ENCODE measurements at places on chromosomes 5 and 9.

GRCh38 chr5:99032234-99033013 lies 103.6 kb upstream of the CHD1 start:
- H3K4me3 ChIP-seq: peak overlapping the region; percentile 88
- H3K36me3 ChIP-seq: no peaks in the 10 kb centered on the region
- H3K27ac ChIP-seq: peak overlapping the region; percentile 77
- peak; percentile 44 for DNase-seq

DNA sequence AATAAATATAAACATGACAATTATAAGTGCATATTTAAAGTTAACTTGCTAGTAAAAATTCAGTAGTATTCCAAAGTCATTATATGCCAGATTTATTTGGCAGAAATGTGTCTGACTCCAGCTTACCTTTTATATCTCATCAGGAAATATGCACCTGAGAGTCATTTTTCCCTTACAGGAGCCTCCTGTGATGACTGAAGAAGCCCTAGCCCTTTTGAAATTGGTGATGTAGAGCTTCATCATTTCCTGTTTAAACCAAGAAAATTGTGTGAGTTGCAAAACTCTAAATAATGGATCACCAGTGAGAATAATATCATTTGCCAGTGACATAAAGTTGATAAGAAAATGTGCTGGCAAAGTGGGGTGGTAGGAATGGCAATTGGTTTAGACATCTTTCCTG lies 42.1 kb upstream of the CTNND2 start:
- no peak overlapping the region for H3K4me3 ChIP-seq
- no peak for DNase-seq
- H3K27me3 ChIP-seq: no peaks in the 10 kb centered on the region
- H3K36me3 ChIP-seq: no peaks in the 10 kb centered on the region
- no peaks in the 10 kb centered on the region for H3K4me1 ChIP-seq
- H3K27ac ChIP-seq: no peak overlapping the region

- no peaks in the 10 kb centered on the region for H3K36me3 ChIP-seq
- no peaks in the 10 kb centered on the region for H3K4me1 ChIP-seq
- no peaks in the 10 kb centered on the region for H3K27me3 ChIP-seq
- no peak overlapping the region for H3K27ac ChIP-seq
Measured at GRCh38 chr5:14097998-14098471, 45.1 kb upstream of the TRIO start.

- DNase-seq: no peak
- H3K36me3 ChIP-seq: no peaks in the 10 kb centered on the region
- no peak overlapping the region for H3K27ac ChIP-seq
Measured at GRCh38 chr5:54883374-54884194, 101.8 kb downstream of the ESM1 start.

DNA sequence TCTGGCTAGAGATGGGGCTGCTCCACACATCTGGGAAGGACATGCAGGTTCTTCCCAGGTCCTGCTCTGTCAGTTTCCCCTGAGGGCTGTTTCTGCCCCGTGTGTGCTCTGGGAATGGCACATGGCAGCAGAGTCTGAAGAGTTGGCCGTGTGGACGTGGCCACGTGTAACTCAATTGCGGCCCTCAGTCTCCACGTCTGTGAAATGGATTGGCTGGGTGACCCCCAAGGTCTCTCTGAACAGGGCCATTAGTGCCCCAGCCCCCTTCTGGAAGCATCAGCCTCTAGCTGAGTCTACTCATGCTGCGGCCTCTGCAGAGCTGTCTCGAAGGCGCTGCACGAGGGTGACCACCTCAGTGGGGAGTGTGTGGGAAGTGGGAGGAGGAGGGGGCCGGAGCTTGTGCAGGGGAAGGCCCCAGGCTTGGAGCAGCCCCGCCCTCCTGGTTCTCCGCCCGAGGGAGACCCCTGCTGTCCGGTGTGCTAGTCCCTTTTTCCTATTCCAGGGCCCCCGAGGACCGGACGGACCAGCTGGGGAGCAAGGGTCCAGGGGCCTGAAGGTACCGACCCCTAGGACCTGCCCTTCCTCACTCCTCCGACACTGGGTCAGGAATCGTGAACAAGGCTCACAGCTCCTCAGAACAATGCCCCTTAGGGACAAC lies 58.9 kb upstream of the ORM1 start:
- no peak overlapping the region for H3K4me3 ChIP-seq
- no peak for DNase-seq
- H3K27ac ChIP-seq: no peak overlapping the region
- no peaks in the 10 kb centered on the region for H3K36me3 ChIP-seq
- no peaks in the 10 kb centered on the region for H3K4me1 ChIP-seq
